ENCODE measurements at places on chromosomes 7 and 10. TPM values are rescaled to one million over a fixed set of nuclear protein-coding genes. Genes with fewer than 3 reads are reported as not detected.
A peak's percentile ranks its signal among the peaks of the same experiment; 100 is the strongest.

GRCh38 chr7:146544748-146545147 is 428.1 kb downstream of the CNTNAP2 start:
- no peak overlapping the region for H3K4me3 ChIP-seq
- no peaks in the 10 kb centered on the region for H3K4me1 ChIP-seq

GRCh38 chr10:101478956-101479355 is 109.1 kb downstream of the POLL start:
- no peaks in the 10 kb centered on the region for H3K36me3 ChIP-seq
- no peak for DNase-seq
- no peak overlapping the region for H3K4me3 ChIP-seq
- no peaks in the 10 kb centered on the region for H3K27me3 ChIP-seq

DNA sequence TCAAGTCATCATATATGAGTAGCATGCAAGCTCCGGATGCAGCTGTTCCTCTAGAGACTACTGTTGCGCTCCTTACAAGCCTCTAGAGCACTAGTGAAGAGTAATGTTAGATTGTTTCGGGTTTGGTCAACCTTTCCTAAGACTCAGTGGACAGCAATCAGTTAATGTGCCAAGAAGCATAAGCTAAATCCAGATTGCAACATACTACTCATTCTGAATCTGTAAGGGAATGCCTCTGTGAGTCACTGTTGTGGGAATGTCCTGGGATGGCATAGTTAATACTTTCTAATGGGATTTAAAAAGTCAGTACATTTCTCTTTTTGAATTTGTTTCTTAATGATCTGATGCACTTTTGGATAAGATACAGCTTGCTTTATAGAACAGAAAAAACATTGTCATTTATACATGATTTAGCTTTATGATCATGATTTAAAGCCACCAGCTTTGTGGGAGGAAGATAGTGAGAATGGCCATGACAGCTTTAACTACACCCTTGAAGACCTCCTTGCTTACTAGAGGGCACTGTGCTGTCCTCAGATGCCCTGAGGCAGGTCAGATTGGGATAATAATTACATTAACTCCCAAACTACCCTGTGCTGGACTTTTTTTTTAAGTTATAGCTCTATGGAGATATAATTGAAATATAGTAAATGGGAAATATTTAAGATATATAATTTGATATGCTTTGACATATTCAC is 138.4 kb downstream of the SDK1 start:
- H3K27ac ChIP-seq = peak overlapping the region; percentile 61
- H3K4me1 ChIP-seq = peaks cover 7% of the 10 kb centered on the region
- peak; percentile 99 for DNase-seq

GRCh38 chr7:51009716-51010496 is 227.2 kb upstream of the GRB10 start:
- H3K4me3 ChIP-seq = no peak overlapping the region
- peak; percentile 28 for DNase-seq

DNA sequence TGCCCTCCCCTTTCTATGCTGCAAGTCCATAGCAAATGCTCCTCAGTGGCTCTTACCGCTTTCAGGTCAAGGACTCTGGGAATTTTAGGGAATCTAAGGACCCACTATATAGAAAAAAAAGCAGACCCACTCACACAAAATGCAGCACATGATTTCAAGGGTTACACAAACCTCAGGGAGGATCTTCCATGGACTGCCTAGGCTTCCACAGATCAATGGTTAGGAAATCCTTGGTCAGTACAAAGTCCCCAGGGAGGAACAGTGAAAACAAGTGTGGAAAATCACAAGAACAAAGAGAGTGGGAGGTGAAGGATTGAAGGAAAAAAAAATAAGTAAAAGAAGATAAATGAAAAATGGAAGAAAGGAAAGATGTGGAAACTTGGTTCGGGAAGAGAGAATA is 188.4 kb downstream of the AHR start:
- H3K36me3 ChIP-seq = no peaks in the 10 kb centered on the region
- H3K4me3 ChIP-seq = no peak overlapping the region
- no peaks in the 10 kb centered on the region for H3K4me1 ChIP-seq
- H3K27me3 ChIP-seq = no peaks in the 10 kb centered on the region
- no peak for DNase-seq

- no peak overlapping the region for H3K4me3 ChIP-seq
- DNase-seq = no peak
- H3K27ac ChIP-seq = no peak overlapping the region
- no peaks in the 10 kb centered on the region for H3K27me3 ChIP-seq
- H3K36me3 ChIP-seq = no peaks in the 10 kb centered on the region
- no peaks in the 10 kb centered on the region for H3K4me1 ChIP-seq
Observed at GRCh38 chr7:86833360-86833759, 189.7 kb downstream of the GRM3 start.

TPST1 gene
- 49.7 TPM for total RNA-seq

Measured in IMR-90 (cell line).